Lung microvascular endothelial cell (primary cell): ENCODE measurements at places on chromosomes 3 and 15. TPM values are rescaled to one million over a fixed set of nuclear protein-coding genes. Genes with fewer than 3 reads are reported as not detected.

The OR5K1 gene
- not detected in 2 replicates for total RNA-seq

The DNASE1L3 gene
- total RNA-seq: 3.1 and 5.0 TPM in 2 replicates

The LTK gene
- under 0.01 TPM in 1 of 2 replicates, not detected in the other for total RNA-seq

The TMEM45A gene
- total RNA-seq: 10.7 and 18.1 TPM in 2 replicates

DNA sequence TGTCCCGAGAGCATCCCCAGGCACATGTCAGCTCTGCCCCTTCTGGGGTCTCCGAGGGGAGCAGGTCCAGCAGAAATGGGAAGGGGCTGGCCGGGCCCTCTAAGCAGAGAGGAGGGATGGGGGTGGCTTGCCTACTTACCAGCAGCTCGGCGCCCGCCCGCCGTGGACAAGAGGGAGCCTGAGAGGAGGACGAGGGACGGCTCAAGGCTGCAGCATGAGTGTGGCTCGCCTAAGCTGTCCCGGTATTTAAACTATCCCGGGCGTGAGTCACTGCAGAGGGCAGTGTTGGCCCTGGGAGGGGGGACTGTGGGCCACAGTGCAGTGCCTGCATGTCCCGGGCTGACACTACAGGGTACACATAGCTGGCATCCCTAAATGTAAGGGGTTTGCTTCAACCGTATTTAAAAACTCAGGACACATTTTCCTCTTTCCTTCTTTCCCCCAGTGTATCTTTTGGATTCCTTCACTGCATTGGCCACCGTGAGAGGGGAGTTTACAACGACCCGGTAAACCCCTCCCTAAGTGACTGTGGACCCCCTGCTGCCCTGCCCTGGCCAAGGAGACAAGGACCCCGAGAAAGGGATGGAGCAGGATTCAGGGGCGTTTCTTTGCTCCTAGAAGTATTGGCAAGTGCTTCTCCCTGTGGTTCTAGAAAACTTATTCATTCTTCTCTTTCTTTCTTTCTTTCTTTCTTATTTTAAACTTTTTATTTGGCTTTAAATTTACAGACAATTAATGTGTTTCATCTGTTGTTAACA, at the start of gene LRRC15:
TSS of gene LRRC15 (minus strand) at position 222 of the 758 bp plus-strand sequence. CDS start 8,700 bp downstream, outside the sequence.
- peak; percentile 56 for DNase-seq

DNA sequence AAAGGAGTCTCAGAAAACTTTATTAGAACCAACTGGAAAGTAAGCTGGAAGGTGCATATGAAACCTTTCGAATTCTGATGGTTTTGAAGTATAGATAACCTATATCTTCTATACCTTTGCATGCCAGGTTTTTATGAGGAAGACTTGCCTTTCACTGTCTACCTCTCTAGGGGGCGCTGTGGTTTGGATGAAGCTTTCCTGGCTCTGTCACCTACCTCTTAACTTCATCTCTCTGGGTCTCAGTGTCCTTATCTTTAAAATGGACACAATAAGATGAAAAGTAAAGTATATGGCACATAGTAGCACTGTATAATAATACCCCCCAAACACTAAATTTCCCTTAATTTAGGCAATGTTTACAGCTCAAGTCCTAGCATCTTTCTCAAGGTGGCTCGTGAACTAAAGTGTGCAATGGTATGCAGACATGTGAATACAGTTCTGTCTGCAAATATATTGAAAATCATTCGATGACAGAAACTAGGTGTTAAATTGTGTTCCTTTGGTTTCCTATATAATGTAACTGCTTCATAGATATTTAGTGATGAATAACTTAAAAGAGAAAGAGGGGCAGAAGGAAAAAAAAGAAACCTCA, 314.3 kb downstream of the CHST2 start:
- DNase-seq: peak; percentile 20

DNA sequence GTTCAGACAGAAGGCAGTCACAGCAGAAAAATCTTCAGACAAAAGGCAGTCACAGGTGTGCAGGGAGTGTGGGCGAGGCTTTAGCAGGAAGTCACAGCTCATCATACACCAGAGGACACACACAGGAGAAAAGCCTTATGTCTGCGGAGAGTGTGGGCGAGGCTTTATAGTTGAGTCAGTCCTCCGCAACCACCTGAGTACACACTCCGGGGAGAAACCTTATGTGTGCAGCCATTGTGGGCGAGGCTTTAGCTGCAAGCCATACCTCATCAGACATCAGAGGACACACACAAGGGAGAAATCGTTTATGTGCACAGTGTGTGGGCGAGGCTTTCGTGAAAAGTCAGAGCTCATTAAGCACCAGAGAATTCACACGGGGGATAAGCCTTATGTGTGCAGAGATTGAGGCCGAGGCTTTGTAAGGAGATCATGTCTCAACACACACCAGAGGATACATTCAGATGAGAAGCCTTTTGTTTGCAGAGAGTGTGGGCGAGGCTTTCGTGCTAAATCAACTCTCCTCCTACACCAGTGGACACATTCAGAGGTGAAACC, 27.6 kb downstream of the ZNF589 start:
- no peak for DNase-seq

DNA sequence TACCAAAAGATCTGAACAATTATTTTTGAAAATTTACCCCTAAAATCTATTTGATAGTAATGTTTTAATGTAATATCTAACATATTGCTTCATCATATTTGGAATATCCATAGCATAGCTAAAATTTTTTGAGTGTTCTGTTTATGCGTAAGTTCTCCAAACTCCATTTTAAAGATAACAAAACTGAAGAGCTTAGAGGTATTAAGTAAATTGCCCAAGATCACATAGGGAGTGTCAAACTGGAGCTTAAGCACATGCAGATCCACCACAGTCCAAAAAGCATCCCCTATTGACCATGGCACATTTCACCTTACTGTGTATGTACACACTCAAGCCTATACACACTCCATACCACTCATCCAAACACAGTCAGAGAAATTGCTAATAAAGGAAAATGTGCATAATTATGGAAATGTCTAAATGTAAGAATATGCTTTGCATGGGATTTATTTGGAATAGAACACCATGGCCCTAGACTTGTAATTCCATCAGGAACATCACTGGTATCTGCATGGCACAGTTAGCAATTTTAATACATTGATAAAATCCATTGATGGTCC, 85.2 kb upstream of the TGFBR2 start:
- no peak for DNase-seq

DNA sequence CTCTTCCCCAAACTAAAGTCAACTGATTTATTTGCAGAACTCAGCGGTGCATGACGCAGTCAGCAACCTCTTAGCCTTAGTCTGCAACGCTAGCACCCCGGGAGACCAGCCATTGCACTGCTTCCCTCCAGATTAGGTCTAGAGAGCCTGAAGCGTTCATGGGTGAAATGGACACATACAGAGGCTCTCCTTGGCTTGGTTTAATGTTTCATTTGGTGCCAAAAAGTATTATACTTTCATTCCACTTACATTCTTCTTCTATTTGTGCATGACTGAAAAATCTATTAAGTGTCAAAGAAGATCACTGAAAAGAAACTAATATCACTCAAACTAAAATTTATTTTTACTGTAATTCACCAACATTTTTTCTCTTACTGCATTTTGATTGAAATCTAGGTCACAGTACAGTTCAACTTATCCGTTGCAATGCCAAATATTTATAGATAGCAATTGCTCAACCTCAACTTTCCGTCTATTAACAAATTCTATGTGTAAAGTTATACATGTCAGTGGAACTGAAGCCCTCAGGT, 116.2 kb downstream of the ROBO1 start:
- DNase-seq: no peak

DNA sequence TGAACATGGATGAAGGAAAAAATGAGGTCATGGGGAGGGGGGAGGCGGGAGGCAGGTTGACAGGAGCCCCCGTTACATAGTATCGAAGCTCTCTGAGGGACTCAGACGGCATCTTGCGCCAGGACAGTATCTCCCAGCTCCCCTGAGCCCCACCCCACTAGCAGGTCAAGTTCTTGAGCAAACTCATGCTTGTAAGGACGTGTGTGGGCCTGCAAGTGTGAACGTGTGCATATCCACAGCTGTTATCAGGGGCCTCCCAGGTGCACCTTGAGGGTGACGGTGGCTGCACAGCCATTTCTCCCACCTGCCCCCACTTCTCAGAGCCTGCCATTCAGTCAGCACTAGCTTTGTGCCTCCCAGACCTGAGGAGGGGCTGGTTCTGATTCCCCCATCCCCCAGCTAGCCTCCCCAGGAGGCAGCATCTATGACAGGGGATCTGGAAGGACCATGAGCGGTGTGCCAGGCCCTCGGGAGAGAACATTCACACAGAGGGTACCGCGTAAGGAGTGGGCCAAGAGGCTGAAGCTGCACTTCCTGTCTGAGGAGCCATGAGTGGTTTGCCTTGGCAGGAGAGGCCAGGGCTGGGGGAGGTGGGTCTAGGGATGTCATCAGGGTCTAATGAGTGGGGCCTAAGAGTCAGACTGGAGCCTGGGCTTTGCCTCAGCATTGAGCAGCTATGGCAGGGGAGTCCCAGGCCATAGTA, 2.9 kb downstream of the SEMA3F start:
- DNase-seq: peak; percentile 66

- peak; percentile 10 for DNase-seq
Observed at GRCh38 chr3:12588039-12589009, 31.4 kb downstream of the MKRN2 start.

DNA sequence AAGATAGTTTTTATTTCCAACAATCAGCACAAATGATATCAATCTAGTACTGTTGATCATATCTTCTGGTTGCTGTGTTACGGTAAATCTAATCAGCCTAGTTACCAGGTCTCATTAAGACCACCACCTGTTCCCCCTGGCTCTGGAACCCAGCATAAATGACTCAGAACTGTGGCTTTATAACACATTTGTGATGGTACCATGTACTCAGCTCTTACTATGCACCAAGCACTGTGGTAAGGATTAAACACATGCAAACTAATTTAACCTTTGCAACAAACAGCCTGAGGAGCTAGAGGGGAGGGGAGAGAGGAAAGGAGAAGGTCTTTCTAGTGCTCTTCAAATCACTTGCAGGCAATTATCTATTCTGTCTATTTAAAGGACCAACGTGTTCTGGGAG, 173.9 kb upstream of the LMCD1 start:
- no peak for DNase-seq
